Stimulated activated CD4-positive, alpha-beta T cell treated with anti-CD3 and anti-CD28 coated beads, Interleukin-2, amount 100 ng/mL, for 48 hours (primary cell): ENCODE measurements at places on chromosomes 12 and 14.

DNA sequence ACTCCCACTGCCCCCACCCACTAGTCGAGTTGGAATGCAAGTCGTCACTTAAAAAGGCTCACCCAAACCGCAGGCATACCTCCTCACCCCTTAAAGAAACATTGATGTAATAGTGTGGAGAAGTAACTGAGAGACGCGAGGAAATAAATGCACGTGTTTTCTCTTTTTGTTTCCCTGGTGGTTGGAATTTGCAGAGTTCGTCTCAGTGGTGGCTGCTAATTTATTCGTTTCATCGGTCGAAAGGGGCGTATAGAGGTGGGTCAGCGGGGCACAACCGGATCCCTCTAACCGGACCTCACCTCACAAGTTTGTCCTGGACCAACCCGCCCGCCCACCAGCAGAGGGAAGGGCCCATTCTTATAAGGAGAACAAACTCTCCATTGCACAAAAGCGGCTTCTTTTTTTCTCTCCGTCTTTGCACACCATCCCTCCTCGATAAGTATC lies 5.0 kb upstream of the NPAS3 start:
- no peak for DNase-seq

- DNase-seq: no peak
Measured at GRCh38 chr12:81668475-81668874, 90.7 kb downstream of the PPFIA2 start.

- DNase-seq: peak; percentile 2
Measured at GRCh38 chr12:106358396-106359241, 1.1 kb downstream of the POLR3B start.

DNA sequence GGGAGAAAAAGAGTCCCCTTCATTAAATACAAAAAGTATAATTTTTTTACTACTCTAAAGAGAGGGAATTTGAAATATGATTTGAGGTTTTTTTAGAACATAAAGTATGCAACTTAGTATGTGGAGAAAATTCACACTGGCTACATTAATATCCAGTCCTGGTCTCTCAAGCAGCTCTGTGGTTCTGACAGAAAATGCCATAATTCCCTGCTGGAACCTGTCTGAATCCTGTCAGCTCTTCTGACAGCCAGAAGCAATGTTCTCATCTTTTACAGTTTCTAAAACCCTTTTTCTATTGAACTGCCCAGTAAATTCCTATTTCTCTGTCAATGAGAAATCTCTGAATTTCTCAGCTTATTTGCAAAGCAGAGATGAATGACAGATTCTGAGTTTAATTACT lies 13.4 kb upstream of the NOVA1 start:
- DNase-seq: no peak

DNA sequence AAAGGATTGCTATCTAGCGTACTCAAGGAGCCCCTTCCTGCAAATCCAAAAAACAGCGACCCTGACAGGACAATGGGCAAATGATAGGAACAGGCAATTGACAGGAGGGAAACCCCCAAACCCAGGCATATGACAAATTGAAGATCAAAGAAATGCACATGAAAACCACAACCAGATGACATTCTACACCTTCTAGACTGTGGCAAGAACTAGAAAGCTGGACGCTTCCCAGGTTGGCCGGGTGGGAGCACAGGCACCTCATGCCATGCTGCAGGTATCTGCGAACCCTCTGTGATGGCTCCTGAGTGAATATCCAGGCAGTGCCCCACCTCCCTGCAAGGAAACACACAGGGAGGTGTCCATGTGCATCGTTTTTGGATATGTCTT lies 37.1 kb downstream of the CMKLR1 start:
- DNase-seq: no peak
